Hematopoietic multipotent progenitor cell treated with erythropoietin and hydrocortisone succinate and interleukin-3 and kit ligand, for 6 days (in vitro differentiated cells): ENCODE measurements at places on chromosomes 7 and 10.
A peak's percentile ranks its signal among the peaks of the same experiment; 100 is the strongest.

GRCh38 chr7:103989785-103990767 is 618 bp upstream of the RELN start:
- DNase-seq = peak; percentile 9

- DNase-seq = no peak
Observed at GRCh38 chr10:42979721-42980467, 97.0 kb upstream of the RET start.

DNA sequence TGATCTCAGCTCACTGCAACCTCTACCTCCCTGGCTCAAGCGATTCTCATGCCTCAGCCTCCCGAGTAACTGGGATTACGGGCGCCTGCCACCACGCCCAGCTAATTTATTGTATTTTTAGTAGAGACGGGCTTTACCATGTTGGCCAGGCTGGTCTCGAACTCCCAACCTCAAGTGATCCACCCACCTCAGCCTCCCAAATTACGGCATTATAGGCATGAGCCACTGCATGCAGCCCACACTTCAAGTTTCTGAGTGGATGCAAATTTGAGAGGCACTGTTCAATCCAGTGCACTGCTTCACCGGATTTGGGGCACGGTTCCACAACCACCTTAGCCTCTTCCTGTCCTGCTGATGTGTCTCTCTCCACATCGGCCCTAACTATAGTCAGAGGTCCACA is 16.5 kb downstream of the CNPY1 start:
- DNase-seq = no peak

DNA sequence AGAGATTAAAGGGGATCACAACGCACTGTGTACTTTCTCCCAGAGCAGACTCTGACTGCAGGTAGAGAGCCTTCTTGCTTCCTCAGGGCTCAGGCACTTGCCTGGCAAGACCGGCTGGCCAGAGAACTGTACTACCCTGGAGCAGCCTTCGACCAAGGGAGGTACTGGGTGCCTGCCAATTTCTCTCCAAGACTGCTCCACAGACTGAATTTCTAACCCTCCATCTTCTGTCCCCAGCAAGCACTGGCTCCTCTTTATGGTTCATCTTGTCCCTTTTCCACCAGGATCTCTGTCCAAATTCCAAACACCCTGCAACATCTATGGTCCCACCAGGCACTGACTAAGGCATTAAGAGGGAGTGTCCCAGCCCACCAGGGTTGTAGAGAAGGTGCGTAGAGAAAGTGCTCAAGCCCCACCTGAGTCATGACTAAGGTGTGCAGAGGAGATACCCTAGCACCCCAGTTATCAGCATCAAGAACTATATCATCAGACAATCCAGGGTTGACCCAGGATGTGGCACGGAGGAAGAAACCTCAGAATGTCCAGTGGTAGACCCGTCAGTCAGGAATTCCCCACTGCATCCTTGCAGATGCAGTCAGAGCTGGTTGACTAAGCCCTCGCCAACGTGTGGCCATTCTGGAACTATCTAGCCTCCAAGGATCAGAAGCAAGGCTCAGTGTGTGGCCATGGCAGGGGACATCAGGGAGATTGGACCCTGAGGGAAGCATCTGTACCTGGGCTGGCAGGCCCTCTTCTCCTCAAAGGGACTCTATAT is 60.9 kb upstream of the CAMK2B start:
- DNase-seq = no peak

- DNase-seq = no peak
Observed at GRCh38 chr7:11491811-11492210, 340.2 kb downstream of the THSD7A start.

- no peak for DNase-seq
Observed at GRCh38 chr7:141916099-141916498, at the start of gene OR9A4. TSS of gene OR9A4 (plus strand) at chr7:141916399. CDS start at chr7:141918876, 2,477 bp downstream.
